ENCODE measurements at places on chromosomes 4 and X.

- DNase-seq = no peak
Observed at GRCh38 chr4:57234252-57234775, 124.1 kb upstream of the IGFBP7 start.

GRCh38 chr4:110501826-110502225, 25.9 kb downstream of the ENPEP start:
- no peak for DNase-seq

DNA sequence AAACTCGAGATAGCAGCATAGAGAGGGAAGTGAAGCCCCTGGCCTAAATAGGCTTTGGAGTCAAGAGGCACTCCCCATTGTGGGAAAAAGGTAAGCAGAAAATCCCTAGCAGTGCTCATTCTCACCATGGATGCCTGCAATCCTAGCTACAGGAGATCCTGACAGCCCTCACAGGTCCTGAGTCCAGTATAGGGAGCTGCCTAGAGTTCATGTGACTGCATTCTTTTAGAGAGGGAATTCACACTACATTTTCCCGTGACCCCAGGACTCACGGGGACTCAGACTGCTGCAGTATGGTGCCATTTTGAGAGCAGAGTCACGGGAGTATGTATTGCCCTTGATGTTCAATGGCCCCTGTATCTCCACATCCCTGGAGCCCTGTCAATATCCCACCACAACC, 82.4 kb downstream of the MAGED1 start:
- no peak for DNase-seq

DNA sequence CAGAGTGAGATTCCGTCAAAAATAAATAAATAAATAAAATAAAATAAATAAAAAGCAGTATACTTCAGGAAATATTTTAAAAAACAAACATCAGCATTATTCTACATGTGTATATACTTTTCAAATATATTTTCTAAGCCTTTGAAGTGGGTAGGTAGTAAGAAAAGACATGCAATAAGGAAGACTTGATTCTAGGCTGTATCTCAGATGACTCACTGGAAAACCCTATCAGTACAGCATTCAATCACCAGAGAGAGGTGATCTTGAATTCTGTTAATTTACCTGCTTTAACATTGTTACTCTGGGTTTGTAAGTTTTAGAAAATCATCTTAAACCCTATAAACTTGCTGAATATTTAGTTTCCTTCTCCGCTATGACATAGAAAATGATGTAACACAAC, 106.6 kb upstream of the NAP1L5 start:
- no peak for DNase-seq

DNA sequence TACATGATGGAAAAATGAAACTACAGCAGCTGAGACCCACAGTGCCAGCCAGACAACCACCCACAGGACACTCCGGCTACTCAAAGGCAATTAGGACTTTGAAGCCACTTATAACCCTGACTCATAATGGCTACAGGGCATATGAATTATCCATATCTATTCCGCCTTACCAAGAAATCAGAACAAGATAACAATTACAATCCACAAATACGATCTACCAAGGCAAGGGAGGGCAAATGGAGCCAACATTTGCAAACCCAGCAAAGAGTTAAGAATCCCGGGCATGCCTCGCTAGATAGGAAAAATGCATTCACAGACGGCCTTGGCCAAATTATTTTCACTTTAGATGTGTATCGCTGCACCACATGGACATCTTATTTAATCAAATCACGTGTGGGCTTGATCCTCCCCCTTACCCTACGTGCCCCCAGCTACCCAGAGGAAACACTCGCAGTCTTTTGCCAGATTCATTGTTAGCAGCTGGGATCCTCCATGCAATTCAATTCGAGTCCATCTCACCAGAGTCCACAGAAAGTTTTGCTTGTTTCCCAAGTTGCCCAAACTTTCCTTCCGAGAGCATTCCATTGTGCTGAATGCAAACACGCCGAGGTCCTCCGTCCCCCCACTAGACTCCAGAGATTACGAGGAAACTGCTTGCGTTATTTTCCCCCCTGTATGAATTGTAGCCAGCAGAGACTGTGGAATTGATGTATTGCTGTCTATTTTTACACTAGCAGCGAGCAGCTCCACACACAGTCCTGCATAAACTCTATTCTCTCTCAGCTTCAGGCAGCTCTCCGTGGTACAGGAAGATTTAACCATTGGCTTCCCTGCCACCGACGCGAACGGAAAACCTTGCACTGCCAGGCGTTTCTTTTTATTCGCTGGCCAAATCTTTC, 1.2 kb downstream of the PPARGC1A start:
- no peak for DNase-seq

DNA sequence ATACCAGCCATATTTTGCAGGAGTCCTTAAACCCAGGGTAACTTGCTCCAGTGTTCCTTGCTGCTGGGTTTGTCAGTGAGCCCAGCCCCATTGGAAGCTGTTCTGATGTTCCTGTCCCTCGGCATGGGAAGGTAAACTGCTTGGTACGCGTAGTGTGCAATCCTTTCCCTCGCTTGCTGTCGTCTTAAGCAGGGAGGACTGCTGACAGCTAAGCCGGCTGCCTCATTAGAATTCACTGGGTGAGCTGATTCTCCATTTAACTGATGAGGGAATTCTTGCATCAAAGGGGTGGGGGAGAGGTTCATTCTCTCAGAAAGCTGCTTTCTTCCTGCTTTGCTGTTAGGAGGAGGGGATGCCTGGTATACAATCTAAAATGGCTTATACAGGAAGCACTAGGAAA, 164.6 kb downstream of the MID1IP1 start:
- no peak for DNase-seq

DNA sequence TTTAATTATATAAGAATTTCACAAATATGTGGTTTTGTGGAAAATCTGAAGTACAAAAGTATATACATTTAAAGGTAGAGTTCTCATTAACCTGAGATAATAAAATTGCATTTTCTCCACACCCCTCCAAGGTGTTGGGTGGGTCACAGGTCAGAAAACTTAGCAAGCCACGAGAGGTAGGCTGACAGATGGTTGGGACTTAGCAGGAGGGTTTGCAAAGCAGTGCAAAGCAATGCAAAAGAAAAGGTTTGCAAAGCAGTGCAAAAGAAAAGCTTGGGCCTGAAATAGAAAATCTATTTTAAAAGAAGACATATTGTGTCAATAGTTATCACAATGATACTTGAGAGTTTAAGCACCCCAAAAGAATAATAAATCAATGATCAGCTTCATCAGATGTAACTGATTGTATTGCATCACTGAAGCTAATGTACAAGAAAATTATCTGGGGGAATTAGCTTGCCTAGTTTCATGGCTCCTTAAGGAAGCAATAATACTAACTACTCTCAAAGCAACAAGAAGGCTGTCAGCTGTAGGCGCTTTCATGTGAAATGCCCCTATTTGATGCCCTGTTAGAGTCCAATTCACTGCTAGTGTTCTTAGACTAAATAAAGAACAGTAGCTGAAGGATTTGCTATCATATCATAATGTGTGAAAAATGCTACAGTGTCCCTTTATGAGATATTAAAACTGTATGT, 319.5 kb downstream of the KCNIP4 start:
- no peak for DNase-seq

- no peak for DNase-seq
Observed at GRCh38 chr4:119587796-119588195, 40.8 kb downstream of the PDE5A start.

DNA sequence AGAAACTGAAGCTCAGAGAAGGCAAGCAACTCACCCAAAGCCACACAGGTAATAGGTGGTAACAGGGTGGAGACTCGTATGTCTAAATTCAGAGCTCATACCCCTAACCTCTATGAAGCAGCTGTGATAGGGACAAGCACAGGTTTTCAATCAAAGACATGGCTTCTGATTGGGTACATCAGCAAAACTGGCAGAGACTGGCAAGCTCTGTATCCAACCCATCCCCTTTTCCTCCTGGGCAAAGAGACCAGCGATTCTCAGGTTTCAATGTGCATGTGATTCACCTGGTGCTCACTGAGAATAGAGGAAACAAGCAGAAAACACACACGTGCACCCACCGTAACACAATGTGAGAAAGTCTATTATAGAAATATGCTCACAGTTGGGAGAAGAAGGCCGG, 153.0 kb downstream of the SMIM20 start:
- DNase-seq = no peak

DNA sequence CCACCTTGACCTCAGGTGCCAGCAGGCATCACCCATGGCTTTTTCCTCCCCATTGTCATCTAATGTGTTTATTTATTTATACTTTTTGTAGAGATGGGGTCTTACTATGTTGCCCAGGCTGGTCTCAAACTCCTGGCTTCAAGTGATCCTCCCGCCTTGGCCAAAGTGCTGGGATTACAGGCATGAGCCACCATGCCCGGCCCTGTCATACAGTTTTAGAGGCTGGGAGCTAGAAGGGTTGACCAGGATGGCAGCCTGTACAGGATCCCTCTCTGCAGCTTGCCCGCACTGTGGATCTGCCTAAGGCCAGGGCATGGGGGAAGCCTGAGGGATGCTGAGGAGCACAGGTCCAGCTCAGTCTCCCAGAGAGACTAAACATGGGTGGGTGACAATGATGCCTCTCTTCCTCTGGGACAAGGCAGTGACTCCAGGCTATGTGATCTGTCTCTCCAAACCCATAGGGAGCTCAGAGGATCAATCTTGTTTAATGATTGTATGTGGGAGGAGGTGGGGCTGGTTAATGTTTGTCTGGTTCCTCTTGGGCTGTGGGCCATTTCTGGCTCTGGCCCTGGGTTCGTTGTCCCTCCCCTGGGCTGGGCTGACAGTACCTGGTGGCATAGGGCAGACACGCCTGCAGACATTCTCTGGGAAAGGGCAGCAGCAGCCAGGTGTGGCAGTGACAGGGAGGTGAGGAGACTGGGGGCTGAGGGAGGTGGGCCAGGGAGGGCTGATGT, 8.3 kb upstream of the GJB1 start:
- no peak for DNase-seq

GRCh38 chrX:133171962-133172708, 46.0 kb downstream of the TFDP3 start:
- no peak for DNase-seq

DNA sequence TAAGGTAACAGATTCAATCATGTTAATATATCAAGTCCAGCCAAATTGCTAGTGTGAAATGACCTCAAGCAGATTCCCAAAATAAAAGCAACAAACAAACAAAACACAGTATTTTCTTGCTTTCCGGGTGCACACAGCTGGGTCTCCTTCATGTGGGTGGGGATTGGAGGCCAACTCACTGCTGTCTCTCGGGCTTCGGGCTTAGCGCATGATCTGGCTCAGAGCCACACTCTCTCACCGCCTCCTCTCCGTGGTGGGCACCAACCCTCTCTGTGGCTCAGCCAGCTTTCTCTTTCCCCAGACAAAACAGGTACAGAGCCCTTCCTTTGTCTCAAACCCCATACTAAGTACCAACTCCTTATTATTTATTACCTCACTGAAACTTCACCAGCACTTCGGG, 2.9 kb upstream of the REELD1 start:
- no peak for DNase-seq

- DNase-seq = no peak
Observed at GRCh38 chrX:118726887-118727685, at the start of gene IL13RA1. Gene IL13RA1 (plus strand): TSS chrX:118727606. CDS start chrX:118727639, 33 bp downstream.

GRCh38 chr4:8238036-8238511, 31.5 kb upstream of the HTRA3 start:
- no peak for DNase-seq

DNA sequence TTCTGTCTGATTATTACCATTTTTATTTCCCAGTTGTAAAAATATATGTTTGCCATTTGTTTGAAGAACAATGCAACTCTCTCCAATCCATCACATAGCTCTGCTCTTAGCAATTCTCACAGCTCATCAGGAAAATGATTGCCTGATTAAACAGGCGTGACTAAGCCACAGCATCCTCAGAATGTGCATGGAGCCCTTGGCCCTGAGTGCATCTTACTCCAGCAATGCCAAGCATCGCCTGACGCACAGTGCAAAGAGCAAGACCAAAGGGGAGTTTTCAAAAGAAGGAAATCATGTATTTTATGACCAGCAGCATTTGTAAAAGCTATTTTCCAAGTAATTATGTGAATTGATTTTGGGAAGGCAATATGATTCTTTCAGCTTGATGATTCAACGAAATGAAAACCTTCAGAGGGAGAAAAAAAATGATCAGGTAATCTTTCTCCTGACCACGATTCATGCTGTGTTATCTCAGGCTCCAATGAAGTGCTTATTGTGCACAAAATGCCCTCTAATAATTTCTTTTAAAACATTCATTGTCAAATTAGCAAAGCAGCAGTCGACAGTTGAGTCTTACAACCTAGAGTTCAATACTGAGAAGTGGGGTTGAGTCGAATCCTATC, 138.0 kb upstream of the FAM9B start:
- no peak for DNase-seq

GRCh38 chrX:139932073-139932900, 566 bp downstream of the ATP11C start:
- no peak for DNase-seq

DNA sequence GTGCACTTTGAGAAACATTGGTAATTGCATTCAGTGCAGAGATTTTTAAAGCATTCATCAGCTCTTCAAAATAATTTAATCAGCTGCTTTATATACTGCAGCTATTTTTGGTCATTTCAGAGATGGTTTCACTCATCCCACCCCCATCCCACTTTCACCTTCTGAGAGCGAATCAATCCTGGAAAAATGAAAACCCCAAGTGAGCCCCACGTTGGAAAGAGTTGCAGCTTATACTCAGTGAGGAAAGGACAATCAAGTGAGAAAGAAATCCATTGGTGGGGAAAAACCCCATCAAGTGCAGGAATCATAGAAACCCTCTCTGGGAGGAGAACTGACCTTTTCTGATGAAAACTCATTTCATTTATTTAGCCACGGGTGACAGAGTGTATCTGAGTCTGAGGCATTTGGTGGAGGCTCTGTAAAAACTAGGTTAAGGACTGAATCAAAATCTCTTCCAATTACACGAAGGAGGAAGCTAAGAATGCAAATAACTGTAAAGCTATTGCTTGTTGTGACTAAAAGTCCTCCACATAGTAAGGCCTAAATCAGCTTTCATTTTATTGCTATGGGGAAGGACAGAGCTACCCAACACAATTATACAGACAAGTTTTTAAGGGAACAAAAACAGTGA, 240.4 kb upstream of the PGRMC2 start:
- DNase-seq = no peak

DNA sequence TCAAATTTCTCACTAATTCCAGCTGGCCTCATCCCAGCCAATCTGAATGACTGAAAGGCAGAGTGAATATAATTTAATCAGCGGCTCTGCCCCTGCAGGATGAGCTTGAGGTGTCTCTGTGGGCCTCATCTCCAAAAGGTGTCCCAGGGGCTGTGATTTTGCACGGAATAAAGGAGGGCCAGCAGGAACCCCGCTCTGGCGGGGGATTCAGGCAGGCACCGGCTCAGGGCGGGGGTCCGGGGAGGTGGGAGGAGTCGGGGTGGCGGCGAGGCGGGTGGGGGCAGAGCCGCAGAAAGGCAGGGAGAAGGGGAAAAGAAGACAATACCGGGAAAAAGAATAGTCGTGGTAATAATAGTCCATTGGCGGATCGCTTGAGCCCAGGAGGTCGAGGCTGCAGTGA, 16.0 kb upstream of the ERCC6L start:
- no peak for DNase-seq

DNA sequence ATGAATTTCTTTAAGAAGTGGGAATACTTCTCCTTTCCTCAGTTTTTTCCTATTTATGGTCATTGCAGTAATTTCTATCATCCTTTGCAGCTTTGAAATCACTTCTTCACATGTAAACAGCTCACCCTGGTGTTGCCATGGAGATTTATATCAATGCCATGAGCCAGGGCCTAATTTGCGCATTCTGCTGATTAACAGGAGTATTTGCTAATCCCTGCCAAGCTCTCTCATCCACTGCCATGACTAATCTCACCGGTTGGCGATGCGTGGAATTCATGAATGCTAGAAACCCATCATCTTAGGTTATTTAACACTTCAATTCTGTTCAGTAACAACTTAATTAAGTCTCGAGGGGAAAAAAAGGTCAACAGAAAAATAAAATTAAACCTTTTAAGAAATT, 11.8 kb upstream of the FGF13 start:
- DNase-seq = no peak

GRCh38 chr4:142845293-142846107, 601 bp downstream of the INPP4B start:
- DNase-seq = no peak

Measured in stimulated activated CD8-positive, alpha-beta memory T cell treated with anti-CD3 and anti-CD28 coated beads, Interleukin-7, amount 100 ng/mL, for 1 hour (primary cell).